ENCODE measurements at places on chromosomes 12 and 14. TPM values are rescaled to one million over a fixed set of nuclear protein-coding genes. Genes with fewer than 3 reads are reported as not detected.

Gene PDZRN4
- 1.3 TPM for total RNA-seq

Gene TMEM19
- 14.5 TPM for total RNA-seq

Gene DPPA3
- total RNA-seq: not detected

Gene PIK3C2G
- not detected for total RNA-seq

Gene SIX6
- total RNA-seq: not detected

Gene TBX3
- 20.0 TPM for total RNA-seq

DNA sequence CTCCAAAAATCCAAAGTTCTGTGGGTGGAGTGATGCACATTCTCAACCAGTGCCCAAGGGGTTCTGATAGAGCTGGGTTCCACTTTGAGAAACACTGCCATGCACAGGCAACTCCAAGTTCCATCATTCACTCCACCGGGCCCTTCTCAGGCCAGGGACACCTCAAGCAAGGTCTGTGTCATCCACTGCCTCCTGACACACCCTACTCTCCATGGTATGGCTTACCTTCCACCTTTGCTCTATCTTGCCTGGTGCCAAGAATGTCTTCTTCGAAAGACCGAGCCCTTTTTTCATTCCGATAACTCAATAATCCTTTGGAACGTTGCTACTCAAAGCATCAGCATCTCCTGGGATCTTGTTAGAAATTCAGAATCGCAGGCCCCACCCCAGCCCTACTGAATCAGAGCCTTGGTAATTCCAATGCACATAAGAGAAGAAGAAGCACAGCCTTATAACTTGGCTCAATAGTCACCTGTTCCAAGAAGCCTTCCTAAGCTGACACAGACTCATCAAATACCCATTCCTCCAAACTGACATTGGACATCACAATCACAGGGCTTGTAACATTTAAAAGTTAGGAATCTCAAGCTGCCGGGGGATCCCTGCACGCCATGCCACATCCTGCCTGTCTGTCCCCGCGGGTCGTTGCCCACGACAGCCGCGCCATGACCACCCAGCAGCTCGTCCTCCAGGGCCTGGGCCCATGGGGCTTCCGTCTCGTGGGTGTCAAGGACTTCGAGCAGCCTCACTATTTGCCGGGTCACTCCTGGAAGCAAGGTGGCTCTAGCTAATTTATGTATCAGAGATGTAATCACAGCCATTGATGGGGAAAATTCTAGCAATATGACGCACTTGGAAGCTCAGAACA lies 66.4 kb downstream of the VCPKMT start:
- H3K4me3 ChIP-seq: no peak overlapping the region
- DNase-seq: no peak
- H3K4me1 ChIP-seq: peaks cover 2% of the 10 kb centered on the region
- no peak overlapping the region for H3K27ac ChIP-seq

GRCh38 chr14:105153331-105153731 lies 15.2 kb downstream of the JAG2 start:
- H3K27me3 ChIP-seq: no peaks in the 10 kb centered on the region
- H3K27ac ChIP-seq: no peak overlapping the region
- no peaks in the 10 kb centered on the region for H3K4me1 ChIP-seq
- DNase-seq: no peak
- peaks cover 3% of the 10 kb centered on the region for H3K36me3 ChIP-seq
- no peak overlapping the region for H3K4me3 ChIP-seq

DNA sequence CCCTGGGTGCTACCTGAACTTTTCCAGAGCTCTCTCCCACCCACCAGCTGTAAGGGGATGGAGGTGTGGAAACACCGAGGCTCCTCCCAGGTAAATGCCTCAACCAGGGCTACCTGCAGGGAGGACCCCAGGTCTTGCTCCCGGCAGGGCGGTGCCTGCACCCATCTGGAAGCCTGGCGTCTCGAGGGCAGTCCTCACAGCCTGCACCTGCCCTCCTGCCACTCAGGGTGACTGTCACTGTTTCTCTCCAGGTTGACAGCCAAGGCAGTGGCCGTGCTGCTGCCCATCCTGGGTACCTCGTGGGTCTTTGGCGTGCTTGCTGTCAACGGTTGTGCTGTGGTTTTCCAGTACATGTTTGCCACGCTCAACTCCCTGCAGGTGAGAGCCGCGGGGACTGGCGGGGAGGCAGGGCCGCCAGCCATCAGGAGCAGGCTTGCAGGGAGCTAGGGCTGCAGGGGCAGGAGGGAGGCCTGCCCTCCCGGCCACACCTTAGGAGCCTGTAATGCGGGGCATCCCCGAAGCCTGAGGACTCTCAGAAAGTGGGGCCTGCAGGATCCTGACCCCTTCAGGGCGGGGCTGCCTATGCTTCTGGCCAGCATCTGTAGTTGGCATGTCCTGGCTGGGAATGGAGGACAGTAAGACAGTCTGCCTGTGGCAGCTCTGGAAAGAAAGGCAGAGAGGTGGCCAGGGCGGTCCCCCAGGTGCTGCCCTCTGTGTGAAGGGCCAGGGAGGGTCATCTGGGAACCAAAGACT lies 182.3 kb downstream of the ADGRD1 start:
- no peak overlapping the region for H3K27ac ChIP-seq
- H3K27me3 ChIP-seq: no peaks in the 10 kb centered on the region
- H3K4me3 ChIP-seq: no peak overlapping the region
- DNase-seq: no peak
- H3K4me1 ChIP-seq: peaks cover 5% of the 10 kb centered on the region

DNA sequence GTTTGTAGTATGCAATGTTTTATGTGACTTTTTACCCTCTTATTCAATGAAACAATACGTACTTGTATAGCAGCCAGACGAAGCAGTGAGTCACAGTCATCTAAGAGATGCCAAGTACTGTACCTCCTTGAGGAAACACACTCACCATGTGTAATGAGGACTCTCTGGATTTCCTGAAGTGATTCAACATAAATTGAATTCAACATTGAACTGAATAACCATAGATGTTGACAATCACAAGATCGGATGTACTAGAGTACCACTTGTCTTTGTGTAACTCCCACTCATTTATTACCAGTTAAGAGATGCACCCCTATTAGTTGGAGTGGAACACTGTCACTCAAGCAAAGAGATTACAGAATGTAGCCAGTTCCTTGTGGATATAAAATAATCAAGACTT lies 175.2 kb upstream of the HMGA2 start:
- DNase-seq: peak; percentile 73
- peaks cover 8% of the 10 kb centered on the region for H3K4me1 ChIP-seq
- H3K27ac ChIP-seq: no peak overlapping the region
- no peaks in the 10 kb centered on the region for H3K36me3 ChIP-seq
- H3K27me3 ChIP-seq: no peaks in the 10 kb centered on the region

DNA sequence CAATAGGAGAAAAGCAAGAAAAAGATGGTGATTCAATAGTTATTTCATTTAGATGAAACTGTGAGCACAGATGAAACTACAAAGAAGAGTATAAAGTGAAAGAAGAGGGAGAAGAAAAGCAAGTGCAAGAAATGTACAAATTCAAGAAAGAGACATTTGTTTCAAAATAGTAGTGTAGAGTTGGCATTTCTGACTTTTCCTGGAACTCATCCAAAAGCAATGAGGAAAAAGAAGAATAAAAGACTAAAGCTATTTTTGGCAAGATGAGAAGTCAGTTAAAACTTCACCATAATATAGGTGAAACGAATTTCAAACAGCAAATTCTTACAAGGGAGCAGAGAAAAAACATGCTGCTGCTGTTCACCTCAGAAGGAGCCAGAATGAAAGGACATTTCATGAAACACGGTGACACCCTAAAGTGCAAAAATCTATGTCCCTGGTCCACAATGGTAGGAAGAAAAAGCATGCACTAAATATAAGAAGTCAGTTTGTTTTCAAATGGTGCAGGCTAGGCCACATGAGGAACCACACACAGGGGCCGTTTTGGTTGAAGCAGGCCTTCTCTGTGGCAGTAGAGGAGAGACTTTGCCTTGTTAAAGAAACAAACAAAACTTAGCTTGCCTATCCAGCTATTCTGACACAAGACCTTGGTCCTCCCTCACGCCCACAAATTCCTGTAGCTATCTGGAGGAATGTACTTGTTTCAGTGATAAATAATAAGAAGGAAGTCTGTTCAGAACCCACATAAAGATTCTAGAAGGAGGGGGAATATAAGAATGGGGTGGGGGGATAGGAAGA lies 11.1 kb upstream of the CMAS start:
- no peaks in the 10 kb centered on the region for H3K4me1 ChIP-seq
- H3K27me3 ChIP-seq: no peaks in the 10 kb centered on the region
- H3K4me3 ChIP-seq: no peak overlapping the region

GRCh38 chr14:49594347-49595091 lies 4.2 kb upstream of the LRR1 start:
- no peak for DNase-seq
- H3K27ac ChIP-seq: no peak overlapping the region
- H3K27me3 ChIP-seq: no peaks in the 10 kb centered on the region
- no peaks in the 10 kb centered on the region for H3K36me3 ChIP-seq
- no peaks in the 10 kb centered on the region for H3K4me1 ChIP-seq

DNA sequence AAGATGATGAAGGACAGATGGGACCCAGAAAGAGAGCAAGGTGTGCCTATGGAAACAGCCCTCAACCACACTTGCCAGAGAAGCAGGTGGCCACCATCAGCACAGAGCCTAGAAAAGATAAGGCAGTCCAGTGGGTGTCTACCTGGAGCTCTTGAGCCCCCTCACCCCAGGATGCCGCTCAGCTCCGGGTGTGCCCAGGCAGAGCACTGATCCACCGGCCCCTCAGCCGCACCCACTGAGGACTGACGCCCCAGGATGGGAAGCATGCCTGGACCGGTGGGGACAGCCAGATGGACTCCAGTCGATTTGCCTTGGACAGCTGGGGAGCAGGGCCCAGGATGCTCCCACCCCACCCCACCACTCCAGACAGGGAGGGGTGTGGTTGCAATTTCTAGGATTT lies 15.1 kb upstream of the ZFP36L1 start:
- peak overlapping the region; percentile 86 for H3K27ac ChIP-seq
- H3K4me3 ChIP-seq: no peak overlapping the region
- H3K36me3 ChIP-seq: no peaks in the 10 kb centered on the region
- no peaks in the 10 kb centered on the region for H3K27me3 ChIP-seq
- no peak for DNase-seq

DNA sequence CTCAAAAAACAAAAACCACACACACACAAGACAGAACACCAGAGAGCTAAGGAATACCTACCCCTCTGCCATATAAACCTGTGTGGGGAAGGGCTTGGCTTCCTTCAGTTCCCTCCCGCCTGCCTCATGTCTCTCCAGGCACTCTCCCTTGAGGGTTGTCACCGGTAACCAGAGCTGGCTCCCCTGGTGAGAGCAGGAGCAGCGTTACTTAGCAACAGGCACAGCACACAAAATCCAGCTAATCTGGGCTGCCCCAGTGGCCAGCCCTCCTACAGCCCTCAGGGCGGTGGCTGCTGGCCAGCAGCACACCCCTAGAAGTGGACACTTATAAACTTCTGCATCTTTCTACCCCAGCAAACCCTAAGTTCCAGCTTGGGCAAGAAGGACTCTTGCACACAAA lies 21.6 kb upstream of the NR4A1 start:
- H3K4me3 ChIP-seq: no peak overlapping the region
- no peak for DNase-seq
- H3K27ac ChIP-seq: no peak overlapping the region
- H3K27me3 ChIP-seq: no peaks in the 10 kb centered on the region
- H3K4me1 ChIP-seq: peaks cover 6% of the 10 kb centered on the region

DNA sequence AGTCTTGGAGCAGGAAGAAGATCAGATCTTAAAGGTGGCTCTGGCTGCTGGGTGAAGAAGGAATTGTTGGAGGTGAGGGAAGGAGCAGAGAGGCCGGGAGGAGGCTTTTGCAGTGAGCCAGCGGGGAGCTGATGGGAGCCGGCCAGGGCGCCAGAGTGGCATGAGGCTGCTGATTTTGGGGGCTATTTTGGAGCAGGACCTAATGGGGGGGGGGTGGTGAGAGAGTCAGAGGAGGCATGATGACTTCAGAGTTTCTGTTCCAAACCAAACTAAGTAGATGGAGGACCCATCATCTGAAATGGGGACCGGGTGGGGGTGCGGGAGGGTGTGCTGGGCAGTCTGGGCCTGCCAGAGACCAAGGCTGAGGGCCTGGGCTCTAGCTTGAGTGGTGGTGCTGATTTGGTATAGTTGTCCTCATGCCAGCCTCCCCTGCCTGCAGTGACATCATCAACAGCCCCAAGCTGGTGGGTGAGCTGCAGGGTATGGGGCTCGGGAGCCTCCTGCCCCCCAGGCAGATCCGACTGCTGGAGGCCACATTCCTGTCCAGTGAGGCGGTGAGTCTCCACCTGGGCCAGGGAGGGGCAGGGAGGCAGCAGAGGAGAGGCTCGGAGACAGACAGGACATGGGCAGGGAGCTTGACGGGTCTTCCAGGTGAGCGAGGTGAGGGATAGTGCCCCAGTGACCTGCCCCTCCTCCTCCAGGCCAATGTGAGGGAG lies 6.2 kb downstream of the TNFAIP2 start:
- peaks cover 8% of the 10 kb centered on the region for H3K36me3 ChIP-seq
- DNase-seq: no peak
- no peaks in the 10 kb centered on the region for H3K27me3 ChIP-seq
- no peak overlapping the region for H3K27ac ChIP-seq
- H3K4me3 ChIP-seq: no peak overlapping the region
- H3K4me1 ChIP-seq: no peaks in the 10 kb centered on the region

- H3K36me3 ChIP-seq: peaks cover 76% of the 10 kb centered on the region
- no peak overlapping the region for H3K4me3 ChIP-seq
- peak overlapping the region; percentile 55 for H3K27ac ChIP-seq
- no peaks in the 10 kb centered on the region for H3K4me1 ChIP-seq
- no peaks in the 10 kb centered on the region for H3K27me3 ChIP-seq
Observed at GRCh38 chr14:74501135-74501614, 7.6 kb downstream of the ISCA2 start.

- H3K27me3 ChIP-seq: no peaks in the 10 kb centered on the region
- H3K27ac ChIP-seq: no peak overlapping the region
- peak; percentile 42 for DNase-seq
Observed at GRCh38 chr14:104427131-104427851, 152.3 kb upstream of the C14orf180 start.

DNA sequence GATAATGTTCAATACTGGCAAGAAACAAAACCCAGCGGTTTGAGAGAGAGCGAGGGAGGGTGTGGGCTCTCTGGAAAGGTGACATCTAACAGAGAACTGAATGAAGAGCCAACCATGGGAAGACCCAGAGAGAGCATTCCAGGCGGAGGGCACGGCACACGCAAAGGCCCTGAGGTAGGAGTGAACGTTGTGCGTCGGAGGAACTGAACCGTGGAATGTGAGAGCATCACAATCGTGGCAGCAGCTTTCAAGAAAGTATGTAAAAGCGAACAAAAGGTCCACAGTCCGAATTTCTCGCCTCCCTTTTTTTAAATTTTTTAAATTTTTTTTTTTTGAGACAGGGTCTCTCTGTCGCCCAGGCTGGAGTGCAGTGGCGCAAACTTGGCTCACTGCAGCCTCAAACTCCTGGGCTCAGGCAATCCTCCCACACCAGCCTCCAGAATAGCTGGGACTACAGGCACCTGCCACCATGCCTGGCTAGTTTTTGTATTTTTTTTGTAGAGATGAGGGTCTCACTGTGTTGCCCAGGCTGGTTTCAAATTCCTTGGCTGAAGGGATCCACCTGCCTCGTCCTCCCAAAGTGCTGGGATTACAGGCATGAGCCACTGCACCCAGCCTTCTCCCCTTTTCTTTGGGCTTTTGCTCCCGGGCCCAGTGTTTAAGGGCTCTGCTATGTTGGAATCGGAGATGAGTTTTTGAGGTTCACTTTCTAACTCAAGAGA lies 15.3 kb upstream of the SCARB1 start:
- H3K27ac ChIP-seq: no peak overlapping the region
- no peak overlapping the region for H3K4me3 ChIP-seq
- DNase-seq: no peak
- no peaks in the 10 kb centered on the region for H3K36me3 ChIP-seq
- H3K27me3 ChIP-seq: no peaks in the 10 kb centered on the region
- H3K4me1 ChIP-seq: no peaks in the 10 kb centered on the region
